ENCODE measurements at places on chromosomes 16 and 17.

DNA sequence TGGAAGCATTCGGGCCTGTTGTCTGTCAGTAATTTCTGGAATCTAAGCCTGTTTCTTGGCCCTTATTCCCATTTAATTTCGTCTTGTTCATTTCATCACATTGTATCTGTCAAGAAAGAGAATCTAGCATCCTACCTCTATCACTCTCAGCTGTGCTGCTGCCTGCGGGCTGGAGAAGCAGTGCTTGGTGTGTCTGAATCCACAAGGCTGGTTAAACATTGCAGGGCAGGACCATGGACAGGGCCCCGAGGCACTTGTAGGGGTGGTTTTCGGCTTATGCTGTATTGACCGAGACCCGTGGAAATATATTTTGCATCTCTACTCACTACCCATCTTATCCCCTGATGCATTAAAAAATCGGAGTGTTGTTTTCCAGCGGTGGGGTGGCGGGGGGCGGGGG is 3.1 kb downstream of the RAB11FIP4 start:
- no peak for DNase-seq

DNA sequence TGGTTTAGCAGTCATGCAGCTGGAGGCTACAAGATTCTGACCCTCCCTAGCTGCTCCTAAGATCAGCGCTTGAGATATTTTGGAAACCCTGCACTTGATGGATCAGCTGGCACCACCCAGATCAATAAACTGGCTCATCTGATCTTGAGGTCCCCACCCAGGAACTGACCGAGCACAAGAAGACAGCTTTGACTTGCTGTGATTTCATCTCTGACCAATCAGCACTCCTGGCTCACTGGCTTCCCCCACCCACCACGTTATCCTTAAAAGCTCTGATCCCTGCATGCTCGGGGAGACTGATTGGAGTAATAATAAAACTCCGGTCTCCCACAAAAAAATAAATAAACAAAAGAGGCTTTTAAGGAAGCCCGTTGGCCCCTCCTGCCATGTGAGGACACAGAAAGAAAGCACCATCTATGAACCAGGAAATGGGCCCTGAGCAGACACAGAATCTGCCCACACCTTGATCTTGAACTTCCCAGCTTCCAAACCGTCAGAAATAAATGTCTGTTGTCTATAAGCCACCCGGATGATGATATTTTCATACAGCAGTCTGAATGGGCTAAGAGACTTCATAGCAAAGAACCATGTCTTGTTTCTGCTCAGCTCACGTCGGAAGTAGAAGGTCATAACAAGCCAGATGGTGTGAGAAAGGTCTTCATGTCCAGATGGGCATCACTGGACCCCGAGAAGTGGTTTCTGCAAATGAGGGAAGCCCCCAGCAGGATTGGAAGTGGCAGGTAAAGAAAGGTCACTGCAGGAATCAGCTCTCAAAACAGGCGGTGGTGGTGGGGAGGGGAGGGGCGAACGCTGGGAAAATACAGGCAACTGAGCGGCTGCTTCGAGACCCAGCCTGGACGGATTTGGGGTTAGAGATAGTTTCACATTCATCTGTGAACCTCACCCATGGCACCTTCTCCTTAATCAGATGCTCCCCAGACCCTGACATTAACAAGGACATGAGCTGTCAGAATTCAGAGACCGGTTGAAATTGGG is 19.8 kb upstream of the RPH3AL start:
- DNase-seq, result no peak

- DNase-seq, result no peak
Measured at GRCh38 chr17:73783945-73784603, 139.8 kb upstream of the SDK2 start.

GRCh38 chr17:31549121-31549524 is 157.6 kb downstream of the RAB11FIP4 start:
- DNase-seq, result no peak

DNA sequence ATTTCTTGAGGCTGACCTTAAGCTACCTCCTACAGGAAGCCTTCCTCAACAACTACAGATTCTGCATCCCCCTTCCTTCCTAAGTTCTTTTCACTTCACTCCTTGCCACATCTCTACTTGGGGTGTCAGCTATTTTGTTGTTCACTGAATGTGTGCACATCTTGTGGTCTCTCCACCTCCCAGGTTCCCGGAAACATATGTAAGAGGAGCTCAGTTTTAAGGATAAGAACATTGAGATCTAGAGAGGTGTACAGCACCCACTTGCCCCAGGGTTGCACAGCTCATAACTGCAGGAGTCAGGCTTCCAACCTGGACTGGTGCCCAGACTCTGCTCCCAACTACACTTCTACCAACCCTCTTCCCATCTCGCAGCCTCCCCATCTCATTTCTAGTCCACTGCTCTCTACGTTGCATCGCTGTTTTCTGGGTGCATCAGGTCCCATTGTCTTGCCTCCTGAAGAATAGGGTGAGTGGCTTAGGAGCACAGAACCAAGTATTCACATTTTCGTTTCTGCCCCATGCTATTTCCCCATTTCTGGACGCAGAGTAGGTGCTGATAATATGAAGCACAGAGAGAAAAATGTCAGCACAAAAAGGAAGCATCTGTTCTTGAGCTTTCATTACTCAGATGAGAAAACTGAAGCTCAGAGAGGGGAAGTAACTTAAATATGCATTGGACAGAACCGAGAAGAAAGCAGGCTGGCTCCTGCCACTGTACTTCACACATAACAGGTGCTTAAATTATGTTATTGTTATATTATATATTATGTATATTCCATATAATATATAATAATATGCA is 292.0 kb upstream of the CCL2 start:
- DNase-seq, result no peak

GRCh38 chr17:64551461-64551860 is 44.7 kb downstream of the CEP95 start:
- DNase-seq, result no peak

DNA sequence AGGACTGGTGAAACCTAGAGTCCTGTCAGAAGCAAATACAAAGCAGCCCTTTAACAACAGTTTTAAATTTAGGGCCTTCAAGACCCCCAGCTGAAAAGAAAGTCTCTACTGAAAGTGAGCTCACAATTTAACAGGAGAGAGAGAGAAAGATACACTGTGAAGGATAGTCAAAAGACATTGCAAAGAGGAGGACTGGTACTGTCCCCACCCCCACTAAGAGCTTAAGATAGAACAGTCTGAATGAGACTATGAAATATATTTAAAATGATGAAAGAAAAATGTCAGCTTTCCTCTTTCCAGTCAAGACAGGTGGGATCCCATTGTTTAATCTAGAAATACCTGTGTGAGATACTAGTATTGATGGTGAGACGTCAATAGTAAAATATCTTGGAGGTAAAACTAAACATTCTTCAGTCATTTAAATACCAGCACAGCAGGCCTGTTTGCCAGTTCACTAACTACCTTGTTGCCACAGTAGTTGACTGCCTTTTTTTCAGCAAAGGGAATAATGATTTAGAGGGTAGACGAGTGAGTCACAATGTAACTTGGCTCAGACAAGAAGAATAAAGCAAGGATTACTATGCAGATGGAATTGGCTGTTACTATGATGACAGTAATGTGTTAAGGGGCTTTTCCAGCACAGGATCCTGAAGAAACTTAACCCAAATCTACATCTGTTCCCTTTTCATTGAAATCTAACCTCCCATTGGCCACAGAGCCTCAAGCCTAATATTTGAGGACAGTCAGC is 47.2 kb upstream of the RASL10B start:
- no peak for DNase-seq

- no peak for DNase-seq
Measured at GRCh38 chr16:22018559-22018958, 10.6 kb downstream of the MOSMO start.

Measured in NCI-H1048 (cell line).